GM23338 (cell line): ENCODE measurements at places on chromosomes 7 and 10.

- DNase-seq: no peak
Measured at GRCh38 chr10:8116926-8117493, 62.5 kb downstream of the GATA3 start.

DNA sequence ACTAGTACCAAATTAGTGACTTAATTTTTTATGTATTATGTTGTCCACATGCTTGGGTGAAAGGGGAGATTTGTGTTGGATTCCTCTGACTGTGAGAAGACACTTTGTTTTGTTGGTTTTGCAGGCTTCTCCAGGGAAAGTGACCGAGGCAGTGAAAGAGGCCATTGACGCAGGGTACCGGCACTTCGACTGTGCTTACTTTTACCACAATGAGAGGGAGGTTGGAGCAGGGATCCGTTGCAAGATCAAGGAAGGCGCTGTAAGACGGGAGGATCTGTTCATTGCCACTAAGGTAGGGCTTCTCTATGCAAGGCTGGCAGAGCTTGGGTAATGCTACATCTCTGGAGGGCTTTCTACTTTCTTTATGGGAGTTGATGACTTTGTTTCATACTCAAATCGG lies 4.5 kb downstream of the AKR1E2 start:
- no peak for DNase-seq

- DNase-seq: no peak
Measured at GRCh38 chr7:141012696-141013344, 1.9 kb downstream of the MRPS33 start.

DNA sequence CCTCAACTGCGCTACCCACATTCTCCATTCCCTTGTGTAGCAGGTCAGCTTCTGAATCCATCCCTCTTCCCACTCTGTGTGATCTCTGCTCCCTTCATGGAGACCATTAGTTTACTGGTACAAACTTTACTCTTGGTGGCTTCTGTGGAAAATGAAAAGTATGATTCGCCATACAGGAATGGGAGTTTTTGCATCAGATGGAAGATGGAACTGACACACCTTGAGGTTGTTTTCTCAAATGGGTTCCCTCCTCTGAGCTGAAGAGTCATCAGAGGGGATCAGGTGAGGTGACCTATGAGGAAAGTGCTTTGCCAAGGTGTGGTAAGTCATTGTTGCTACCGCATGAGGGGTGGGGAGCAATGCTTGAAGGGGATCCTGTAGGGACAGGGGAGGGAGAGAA lies 266.8 kb downstream of the INHBA start:
- DNase-seq: no peak

DNA sequence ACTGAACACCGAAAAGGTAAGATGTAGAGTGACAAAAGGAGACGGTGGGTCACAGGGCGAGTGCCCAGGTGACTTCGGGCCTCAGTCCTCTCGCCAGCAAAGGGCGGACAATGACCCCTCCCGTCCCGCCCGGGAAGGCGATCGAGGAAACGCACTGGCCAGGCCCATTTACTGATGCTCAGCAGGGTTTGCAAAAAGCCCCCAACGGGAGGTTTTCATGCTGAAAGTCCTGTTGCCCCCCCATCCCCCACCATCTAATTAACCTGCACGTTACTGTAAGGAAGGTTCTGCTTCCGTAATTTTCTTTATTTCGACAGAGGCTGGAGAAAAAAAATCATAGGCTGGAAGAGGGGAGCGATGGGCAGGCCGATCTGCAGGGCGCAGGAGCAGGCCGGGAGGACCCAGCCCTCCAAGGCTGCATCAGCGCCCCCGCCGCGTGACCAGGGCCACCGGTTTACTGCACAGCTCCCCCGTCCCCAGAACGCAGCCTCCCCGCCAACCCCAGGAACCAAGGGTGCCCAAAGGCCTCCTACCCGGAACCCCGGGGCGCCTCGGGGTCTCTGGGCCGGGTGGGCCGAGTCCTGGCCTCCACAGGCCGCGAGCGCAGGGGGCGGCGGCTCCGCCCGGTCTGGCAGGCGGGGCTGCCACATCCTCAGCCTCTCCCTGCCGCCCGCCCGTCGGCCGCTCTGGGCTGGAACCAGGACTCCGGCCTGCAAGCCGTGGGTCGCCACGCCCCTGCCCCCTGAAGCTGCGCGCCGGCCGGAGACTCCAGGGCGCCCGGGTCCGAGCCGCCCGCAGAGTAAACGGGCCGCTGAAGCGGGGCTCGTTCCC lies 613 bp downstream of the OAT start:
- DNase-seq: peak; percentile 65

DNA sequence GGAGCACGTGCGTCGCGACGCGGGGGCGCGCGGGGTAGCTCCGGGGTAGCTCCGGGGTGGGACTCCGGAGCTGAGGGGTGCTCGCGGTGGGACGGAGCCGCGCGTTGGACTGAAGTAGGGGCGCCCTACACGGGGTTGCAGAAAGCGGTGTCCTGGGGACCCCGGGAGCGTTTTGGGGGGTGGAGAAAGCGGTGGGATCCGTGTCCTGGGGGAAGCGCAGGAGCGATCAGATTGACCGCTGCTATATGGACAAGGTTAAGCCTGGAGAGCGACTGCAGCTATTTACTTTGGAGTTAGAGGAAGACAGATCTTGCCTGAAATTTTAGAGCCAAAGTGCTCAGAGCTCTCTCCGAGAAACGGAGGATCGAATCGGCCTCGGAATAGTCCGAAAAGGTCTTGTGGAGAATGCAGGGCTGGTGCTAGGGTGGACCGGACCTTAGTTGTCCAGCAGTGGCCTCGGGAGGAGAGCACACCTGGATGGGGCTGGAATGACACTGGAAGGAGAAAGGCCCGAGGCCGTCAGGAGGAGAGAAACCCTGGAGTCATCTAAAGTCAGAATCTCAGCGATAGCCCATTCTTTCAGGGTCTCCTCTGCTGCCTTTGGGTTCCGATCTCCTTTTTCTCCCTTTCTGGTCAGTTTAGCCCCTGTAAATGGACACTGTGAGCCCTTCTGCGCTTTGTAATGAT lies 564 bp downstream of the PDSS1 start:
- peak; percentile 10 for DNase-seq

GRCh38 chr10:1153805-1154351 lies 97.7 kb downstream of the WDR37 start:
- DNase-seq: no peak

- DNase-seq: no peak
Measured at GRCh38 chr10:76285012-76285411, 853.6 kb downstream of the LRMDA start.

- DNase-seq: no peak
Measured at GRCh38 chr7:19480383-19480782, 228.5 kb downstream of the POLR1F start.

DNA sequence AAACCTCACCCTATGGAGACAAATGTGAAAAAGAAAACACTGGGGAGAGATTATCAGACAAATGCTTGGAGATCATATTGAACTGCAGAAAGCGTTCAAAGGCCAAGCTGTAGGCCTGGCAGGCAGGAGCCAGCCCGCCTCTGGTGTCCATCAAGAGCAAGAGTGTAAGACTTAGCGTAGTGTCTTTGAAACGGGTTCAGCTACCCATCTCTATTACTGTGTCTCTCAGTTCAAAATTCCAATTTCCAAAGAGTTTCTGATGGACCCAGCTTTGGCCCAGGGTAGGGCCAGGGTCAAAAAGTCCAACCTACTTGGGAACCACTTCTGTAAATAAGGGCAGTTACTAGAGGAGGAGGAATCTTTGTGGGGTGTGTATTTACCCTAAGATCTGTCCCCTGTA lies 45.4 kb upstream of the HBP1 start:
- no peak for DNase-seq

GRCh38 chr10:98963608-98964007 lies 272.0 kb downstream of the HPSE2 start:
- no peak for DNase-seq

DNA sequence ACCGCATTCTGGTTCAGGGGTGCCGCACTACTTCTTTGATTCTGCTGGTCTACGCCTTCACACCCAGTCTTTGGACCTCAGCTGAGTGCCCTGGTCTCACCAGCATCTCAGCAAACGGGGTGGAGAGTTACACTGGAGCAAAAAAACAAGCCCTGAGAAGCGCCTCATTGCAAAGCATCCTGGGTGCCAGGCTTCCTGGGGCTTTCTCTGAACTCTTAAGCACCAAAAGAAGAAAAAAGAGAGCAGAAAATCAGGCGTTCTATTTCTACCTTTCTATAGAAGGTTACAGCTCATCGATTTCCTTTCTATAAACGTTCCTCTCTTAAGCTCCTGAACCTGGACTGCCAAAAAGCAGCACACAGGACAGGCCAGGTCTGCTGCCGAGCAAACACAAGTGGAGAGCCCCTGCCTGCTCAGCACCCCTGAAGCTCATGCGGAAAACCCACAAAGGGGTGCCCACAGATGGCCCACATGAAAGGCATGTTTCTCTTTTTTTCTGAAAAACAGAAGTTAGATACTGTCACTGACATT lies 217.9 kb downstream of the SFMBT2 start:
- no peak for DNase-seq

- DNase-seq: no peak
Measured at GRCh38 chr10:133278577-133279265, 2.1 kb upstream of the ADAM8 start.

DNA sequence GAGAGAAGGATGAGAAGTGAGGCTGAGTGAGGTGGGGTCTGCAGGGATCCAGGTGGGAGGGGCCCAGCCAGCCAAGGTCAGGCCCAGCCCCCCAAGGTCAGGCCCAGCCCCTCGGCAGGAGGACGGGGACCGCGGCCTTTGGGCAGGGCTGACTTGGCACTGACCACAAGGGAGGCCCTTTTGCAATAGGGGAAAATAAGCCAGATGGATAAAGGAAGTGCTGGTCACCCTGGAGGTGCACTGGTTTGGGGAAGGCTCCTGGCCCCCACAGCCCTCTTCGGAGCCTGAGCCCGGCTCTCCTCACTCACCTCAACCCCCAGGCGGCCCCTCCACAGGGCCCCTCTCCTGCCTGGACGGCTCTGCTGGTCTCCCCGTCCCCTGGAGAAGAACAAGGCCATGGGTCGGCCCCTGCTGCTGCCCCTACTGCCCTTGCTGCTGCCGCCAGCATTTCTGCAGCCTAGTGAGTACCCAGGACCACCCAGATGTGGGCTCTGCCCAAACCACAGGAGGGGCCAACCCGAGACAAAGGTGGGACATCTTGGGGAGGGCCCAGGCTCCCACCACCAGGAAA lies at the start of gene PILRA:
Gene PILRA (plus strand): TSS at position 227 of the 571 bp plus-strand sequence. CDS start 170 bp downstream, at position 397.
- DNase-seq: no peak

DNA sequence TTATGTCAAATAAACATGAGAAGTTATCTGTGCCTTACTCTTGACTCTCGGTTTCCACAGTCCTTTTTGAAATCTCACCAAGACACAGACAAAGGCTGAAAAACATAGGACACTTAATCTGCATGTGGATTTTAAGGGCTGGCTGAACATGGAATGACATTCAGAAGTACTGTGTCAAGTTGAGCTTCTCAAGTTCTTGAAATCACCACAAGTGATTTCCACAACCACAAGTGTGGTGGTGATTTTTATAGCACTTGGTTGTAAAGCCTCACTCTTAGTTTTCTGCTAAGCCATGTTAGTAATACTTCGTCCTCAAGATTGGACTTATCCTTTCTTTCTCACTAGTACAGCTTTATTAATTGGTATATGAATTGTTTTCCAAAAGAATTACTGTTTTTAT lies 29.6 kb downstream of the FOXP2 start:
- no peak for DNase-seq

- peak; percentile 34 for DNase-seq
Measured at GRCh38 chr7:147432079-147432478, 1158.5 kb upstream of the C7orf33 start.

DNA sequence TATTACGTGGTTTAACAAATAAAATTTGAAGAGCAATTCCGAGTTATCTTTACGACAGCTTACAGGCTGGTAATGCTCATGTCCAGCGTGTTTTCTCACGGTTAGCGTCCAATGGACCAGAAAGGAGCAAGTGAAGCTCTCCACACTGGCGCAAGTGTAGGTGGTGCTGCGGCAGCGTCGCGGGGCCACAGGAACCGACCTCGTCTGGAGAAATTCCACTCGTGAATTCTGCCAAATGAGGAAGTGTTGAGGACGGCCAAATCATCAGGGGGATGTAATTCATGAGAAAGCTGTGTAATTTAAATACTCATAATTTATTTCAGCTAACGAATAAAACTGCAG lies 350 bp upstream of the ZNF37A start:
- DNase-seq: no peak

DNA sequence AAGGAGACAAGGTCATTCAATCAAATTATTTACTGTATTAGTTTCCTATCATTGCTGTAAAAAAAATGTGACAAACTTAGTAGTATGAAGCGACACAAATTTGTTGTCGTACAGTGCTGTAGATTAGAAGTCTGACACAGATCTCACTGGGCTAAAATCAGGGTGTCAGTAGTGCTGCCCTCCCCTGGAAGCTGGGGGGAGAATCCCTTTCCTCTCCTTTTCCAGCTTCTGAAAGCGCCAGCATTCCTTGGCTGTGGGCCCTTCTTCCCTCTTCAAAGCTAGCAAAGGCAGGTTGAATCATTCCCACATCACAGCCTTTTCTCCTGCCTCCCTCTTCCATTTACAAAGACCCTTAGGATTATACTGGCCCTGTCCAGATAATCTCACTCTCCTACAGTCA lies 28.0 kb downstream of the VPS41 start:
- peak; percentile 64 for DNase-seq

GRCh38 chr7:86745013-86745745 lies 101.5 kb downstream of the GRM3 start:
- DNase-seq: no peak
